GM12864 (cell line): ENCODE measurements at places on chromosomes 6 and 20.
A peak's percentile ranks its signal among the peaks of the same experiment; 100 is the strongest.

GRCh38 chr20:24986436-24987015 is 6.0 kb downstream of the APMAP start:
- no peak for DNase-seq

DNA sequence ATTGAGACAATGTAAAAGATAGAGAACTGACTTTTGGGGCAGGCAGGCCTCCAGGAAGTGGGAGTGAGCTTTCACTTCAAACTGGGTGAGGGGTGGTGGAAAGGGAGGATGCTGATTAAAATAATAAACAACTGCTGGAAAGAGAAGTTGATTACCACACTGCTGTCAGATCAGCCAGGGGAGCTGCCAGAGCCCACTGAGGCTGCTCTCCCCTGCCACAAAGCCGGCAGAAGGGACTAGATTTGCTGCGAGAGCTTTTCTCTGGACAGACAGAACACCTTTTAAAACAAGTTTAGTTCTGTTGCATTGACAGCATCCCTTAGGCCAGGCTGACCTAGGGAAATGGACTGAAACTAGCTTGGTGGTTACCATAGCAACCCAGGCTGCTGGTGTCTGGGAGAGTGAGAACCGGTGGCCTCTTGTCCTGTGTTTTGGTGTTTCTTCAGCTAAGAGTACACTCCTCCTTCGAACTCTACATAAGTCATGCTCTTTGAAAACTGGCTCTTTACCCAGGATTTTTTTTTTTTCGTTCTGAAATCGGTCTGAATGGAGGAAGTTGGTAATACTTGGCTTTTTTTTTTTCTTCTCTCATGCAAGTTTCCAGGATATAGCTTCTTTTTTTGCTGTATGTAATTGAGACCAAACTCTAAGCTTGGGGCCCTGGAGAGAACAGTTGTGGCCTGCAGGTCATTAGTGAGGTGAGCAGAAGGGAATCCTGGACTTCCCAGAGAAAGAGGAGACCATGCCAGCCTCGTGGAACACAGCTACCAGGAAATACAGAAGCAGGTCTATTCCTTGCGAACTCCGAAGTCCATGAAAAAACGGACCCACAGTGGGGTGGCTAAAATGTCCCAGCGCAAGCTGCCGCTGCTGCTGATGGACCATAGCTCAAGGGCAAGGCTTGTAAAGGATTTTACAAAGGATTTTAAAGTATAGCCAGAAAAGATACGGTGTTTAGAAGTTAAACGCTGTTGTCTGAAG is 374.4 kb downstream of the UTRN start:
- DNase-seq = peak; percentile 4

DNA sequence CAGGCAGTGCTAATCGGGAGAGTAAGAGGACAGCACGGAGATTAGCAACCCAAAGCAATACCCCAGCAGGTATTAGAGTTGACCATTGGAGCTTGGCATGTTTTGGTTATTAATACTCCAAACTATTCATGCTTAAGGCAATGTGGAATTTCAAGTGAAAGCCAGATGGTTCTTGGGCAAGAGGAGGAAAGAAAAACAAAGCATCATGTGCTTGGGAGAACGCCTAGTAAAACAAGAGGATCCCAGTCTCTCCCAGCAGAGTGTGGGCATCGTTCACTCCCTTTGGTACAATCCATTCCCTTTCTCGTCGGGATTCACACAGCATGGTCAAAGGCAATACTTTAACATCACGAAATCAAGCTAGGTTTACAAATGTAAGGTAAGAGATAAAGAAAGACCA is 349.8 kb downstream of the PRKN start:
- DNase-seq = no peak

DNA sequence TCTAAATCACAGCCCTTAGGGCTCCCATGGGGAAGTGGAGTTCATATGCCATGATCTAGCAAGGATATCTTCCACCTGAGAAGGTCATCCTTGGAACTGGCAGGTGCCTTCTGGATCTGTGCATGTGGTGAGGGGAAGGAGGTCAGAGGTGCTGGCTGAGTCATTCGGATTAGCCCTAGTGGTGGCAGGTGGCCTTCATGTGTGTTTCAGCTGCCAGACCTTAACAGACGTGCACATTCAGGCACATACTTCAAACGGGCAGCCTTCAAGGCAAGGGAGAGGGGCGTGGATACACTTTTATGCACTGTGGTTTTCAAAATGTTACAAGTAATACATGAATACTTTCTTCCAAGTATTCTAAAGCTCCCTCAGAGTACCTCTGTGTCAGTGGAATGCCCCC is 51.2 kb downstream of the BMP6 start:
- no peak for DNase-seq

DNA sequence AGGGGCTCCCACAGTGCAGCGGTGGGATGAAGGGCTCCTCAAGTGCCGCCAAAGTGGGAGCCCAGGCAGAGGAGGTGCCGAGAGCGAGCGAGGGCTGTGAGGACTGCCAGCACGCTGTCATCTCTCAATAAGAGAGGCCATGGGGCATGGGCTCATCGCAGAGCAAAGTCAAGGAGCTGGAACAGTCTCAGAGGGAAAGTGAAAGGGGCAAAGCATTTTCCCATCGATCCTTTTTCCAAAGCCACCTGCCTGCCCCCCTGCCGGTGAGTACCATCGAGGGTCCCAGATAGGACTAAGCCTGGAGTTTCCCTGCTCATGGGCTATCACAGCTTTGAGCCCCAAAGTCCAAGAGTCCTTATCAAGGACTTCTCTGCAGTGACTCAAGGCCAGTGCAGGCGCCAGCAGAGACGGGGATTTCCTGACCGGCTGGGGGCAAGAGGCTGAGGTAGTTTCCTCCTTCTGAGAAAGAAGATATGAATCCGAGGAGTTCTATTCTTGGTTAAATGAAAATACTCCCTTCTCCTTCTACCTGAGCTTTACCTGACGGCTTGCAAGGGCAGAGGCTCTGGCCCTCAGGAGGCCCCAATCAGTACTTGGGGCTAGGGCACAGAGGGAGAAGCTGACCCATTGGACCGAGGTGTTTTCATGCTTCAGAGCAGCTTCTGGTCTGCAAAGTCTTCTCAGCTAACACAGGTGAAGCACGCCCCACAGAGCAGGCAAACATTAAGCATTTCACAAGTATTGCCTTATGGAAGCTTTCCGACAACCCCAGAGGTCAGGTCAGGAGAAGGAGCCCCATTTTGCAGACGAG is 22.6 kb downstream of the ETV7 start:
- DNase-seq = no peak
